Stimulated activated CD4-positive, alpha-beta T cell treated with anti-CD3 and anti-CD28 coated beads, Interleukin-1b, Interleukin-23, amount 100 ng/mL, for 1 hour (primary cell): ENCODE measurements at places on chromosomes 5 and 9.

DNA sequence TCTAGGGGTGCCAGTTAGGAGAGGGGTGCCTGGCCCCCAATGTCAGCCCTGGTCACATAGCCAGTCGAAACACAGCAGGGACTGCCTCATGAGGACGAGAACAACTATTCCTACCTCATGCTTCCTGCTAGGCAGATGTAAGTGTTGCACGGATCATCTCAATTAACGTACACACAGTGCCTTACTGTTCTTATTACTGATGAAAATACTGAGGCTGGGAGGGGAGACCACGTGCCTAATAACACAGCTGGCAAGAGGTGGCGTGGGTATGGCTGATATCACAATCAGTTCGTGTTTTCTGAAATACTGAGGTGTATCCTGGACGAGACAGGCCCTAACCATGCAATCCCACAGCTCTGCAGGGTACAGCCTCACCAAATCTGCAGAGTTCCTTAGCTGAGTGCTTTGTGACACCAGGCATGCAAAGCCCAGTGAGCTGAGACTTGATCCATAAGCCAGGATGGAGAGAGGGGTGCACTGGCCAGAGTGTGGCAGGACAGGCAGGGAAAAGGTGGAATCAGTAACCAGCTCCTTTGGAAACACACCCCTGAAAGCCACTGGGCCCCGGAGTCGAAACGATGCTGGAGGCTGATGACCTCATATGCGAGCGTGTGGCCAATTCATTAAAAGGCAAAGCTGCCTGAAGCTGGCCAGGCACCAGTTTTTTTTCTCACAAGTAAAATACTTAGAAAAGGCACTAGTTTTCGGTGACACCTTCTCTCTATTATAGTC is 63.9 kb downstream of the PRRT1B start:
- DNase-seq = no peak

DNA sequence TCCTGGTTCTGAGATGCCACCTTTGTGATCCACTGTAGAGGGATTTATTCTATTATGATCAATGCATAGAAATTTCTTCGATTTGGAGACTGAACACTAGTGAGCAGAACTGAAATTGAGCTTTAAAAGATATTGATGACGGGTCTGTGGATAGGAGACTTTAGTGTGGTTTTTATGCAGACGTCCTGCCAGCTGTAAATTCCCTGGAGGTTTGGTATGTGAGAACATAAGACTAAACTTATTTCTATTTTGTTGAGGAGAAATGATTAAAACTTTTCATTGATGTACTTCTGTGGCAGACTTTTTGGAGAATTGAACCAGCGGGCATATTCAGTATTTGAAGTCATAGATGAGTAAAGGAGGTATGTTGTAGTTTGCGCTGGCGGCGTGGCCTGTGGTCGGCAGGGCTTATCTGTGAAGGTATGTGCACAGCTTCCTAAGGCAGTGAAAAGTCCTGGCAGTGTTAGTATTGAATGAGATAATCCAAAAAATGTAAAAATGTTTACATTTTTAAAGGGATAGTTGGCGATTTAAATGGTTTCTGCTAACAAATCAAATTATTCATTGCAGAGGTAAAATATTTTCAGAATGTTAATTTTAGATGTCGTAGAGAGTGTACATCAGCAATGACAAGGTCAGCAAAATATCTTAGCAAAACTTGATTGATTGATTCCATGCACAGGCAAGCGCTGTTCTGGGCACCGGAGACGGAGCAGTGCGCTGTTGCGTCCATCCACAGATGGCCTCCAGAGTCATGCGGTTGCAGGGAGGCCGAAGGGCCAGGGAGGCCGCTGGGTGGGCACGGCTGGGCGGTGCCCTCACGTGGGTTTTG is 20.4 kb downstream of the TENT4A start:
- DNase-seq = no peak

DNA sequence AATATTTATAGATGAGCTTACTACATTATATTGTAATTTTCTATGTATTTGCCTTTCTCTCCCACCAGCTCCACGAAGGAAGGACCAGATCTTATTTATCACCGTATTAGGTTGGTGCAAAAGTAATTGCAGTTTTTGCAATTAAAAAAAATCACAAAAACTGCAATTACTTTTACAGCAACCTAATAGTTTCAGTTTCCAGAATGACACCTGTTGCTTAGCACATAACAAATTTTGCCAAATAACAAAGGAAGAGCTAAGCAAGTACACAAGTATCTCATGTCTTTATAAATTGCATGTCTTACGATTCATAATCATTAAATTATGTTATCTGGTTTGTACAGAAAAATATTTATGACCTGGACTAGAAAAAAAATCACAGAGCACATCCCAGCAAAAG is 45.9 kb downstream of the AGXT2 start:
- DNase-seq = no peak

DNA sequence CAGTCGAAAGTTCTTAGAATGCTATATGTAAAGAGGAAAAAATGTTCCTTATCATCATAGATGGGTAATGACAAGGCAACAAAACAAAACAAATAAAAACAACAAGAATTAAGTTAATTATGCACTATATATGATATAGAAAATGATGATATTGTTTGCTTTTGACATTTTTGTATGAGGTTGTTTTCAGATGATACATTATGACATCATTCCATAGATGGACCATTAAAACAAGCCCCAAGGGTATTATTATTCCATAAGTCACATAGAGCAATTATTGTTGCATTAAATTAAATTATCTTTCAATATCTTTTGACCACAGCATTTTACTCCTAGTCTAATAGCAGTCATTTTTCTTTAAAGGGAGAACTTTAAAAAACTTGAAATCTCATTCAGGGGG is 56.5 kb upstream of the RICTOR start:
- DNase-seq = no peak

GRCh38 chr5:10678244-10678643 is 82.8 kb downstream of the DAP start:
- no peak for DNase-seq

- DNase-seq = no peak
Measured at GRCh38 chr5:157357823-157358222, 91.9 kb downstream of the CYFIP2 start.

- no peak for DNase-seq
Measured at GRCh38 chr9:105833271-105833975, 139.1 kb downstream of the TMEM38B start.
